Activated CD4-positive, alpha-beta T cell treated with anti-CD3 and anti-CD28 coated beads, Interleukin-2, amount 50 U/mL, for 4 hours (primary cell): ENCODE measurements at places on chromosomes 3 and 15.

DNA sequence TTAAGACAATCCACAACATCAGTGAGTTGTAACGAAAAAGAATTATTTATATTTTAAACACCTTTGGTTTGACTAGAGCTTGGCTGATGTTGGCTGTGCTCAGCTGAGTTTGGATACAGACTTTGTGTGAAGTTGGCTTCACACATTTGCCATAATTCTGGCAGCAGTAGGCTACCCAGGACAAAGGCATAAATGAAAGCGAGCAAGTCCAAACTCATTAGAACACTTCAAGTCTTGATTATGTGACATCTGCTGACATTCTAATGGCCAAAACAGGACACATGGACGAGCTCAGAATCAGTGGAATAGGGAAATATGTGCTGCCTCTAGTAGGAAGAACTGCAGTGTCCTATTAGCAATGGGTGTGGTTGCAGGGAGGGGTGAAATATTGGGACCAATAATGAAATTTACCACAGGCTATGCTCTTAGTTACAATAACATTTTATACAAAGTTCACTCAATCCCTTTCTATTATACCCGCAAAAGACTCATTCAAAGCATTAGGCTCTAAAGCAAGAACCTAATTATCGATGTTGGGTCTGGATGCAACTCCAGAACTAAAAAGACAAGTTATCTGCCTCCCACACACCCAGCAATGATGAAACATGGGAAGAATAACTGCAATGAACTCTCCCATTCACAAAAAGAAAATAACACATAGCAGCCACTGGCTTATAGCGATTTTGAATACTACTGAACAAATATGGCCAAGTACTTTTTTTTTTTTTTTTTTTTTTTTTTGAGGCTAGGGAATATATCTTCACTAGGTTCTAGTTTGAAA is 493.9 kb upstream of the RASGRP1 start:
- no peak for DNase-seq

DNA sequence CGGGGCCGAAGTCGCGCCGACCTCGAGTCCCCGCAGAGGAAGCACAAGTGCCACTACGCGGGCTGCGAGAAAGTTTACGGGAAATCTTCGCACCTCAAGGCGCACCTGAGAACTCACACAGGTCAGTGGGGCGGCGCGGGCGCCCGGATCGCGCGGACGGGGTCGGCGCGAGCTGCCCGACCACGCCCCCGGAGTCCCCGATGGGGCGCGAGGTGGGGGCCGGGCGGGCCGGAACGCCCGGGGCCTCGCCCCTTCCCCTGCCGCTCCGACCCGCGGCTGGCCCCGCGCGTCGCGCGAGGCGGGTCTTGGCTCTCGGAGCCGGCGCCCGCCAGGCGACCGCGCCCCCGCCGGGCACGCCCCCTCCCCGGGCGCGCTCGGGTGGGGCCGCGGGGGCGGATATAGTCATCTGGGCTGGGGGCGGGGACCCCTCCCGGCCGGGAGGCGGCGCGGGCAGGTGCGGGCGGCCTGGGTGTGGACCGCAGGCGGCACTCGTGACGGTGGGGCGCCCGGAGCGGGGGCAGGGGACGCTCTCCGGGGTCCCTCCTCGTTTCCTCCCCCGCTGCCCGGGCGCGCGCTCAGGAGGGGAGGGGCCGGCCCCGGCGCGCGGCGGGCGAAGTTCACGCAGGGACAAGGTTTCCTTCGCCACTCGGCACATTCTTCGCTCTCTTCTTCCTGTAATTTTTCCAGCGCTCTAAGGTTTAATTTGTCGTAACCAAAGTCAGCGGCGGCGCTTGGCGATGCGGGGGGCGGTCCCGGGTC is 1.2 kb downstream of the KLF13 start:
- peak; percentile 67 for DNase-seq

DNA sequence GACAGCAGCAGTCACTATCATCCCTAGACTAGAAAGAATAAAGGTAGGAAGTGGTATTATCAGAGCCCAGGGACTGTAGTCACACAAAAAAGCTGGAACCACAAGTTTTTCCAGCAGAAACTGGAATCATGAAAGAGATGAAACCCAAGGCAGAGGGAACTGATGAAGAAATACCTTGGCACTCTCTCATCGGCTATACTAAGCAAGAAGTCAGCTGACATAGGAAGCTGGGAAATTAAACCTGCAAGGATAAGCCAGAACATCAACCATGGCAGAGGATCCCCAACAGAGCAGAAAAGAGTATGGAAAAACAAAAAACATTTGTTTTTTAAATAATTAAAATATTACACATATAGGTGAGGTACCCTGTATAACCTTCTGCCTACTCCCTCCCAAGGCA is 86.5 kb downstream of the AQR start:
- no peak for DNase-seq

- no peak for DNase-seq
These were observed 54.9 kb upstream of the BNC1 start for GRCh38 chr15:83339396-83339795.

DNA sequence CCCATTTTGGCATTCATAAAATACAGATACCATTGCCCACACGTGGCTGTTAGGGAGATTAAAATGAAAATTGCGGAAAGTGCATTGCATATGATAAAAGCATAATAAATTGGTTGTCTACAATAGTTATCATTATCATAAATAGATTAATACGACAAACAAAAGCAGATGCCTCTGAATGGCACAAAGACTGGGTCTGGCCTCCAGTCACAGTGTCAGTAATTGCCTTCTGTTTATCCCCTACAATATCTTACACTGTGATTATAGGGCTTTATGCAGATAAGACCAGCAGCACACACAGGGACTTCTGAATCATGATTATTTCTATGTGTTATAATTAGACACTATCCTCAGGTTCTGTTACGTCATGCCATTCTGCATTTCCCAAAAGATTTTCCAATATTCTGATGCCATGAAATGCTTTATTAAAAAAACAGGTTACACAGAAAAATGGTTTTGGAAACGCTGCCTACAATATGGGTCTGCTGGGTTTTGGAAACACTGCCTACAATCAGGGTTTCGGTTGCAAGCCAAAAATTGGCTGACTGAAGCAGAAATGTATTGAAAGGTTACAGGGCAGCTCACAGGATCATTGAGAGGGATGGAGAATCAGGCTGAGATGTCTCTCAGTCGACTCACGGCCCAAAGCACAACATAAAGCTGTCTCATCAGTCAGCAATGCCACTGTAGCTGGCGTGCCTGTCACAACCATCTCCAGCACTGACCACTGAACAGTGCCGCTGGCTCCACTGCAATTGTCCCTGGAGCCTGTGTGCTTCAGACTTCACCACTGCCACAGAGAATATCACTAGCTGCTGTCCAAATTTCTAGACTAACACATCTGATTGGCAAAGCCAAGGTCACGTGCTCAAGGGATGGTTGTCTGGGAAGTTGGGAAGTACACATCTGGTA is 248.1 kb downstream of the ERC2 start:
- DNase-seq = no peak

- no peak for DNase-seq
These were observed 319.6 kb downstream of the ZBTB20 start for GRCh38 chr3:114827495-114827894.

GRCh38 chr3:15953841-15954240 is 156.1 kb upstream of the ANKRD28 start:
- no peak for DNase-seq

DNA sequence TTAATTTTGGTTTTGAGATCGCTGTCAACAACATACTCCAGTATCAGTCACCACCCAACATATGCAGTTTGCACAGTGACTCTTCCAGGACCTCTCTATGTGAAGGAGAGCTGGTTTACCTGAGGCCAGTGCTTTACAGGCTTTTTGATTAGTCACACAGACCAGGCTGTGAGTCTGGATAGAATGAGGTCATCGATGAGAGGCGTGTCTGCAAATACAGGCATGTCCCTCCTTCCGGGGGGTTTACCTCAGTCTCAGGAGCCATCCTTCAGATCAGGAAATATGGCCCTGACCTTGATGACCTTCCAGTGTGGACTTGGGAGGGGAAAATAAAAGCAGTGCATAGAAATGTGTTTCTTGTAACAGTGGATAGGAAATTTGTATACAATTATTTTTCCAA is 46.9 kb downstream of the KBTBD12 start:
- no peak for DNase-seq

- no peak for DNase-seq
These were observed 799 bp downstream of the ABI3BP start for GRCh38 chr3:100992231-100993012.

- DNase-seq = no peak
These were observed 314.2 kb upstream of the RARB start for GRCh38 chr3:25113891-25114290.

DNA sequence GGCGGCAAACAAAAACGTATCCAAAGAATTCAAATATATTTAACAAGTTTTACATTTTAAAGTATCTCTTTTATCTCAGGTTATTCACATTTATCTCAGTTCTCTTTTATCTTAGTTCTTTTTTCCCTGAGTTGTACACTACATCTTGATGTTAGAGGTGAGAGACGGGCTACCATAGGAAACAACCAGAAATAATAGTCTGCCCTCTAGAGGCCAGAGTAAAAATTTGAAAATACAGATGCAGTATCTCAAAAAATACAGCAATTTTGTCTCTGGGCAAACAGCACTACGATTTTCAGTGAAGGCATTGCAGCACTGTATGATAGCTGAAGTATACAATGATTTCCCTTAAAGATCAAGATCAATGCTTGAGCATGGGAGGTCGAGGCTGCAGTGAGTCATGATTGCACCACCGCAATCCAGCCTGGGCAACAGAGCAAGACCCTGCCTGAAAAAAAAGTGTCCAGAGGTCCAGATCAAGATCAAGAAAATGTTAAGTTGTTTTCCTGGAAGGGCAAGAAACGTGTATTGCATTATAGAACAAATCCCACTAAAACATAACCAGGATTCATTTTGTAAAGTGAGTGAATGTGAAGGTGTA is 82.6 kb upstream of the ATP11B start:
- no peak for DNase-seq

DNA sequence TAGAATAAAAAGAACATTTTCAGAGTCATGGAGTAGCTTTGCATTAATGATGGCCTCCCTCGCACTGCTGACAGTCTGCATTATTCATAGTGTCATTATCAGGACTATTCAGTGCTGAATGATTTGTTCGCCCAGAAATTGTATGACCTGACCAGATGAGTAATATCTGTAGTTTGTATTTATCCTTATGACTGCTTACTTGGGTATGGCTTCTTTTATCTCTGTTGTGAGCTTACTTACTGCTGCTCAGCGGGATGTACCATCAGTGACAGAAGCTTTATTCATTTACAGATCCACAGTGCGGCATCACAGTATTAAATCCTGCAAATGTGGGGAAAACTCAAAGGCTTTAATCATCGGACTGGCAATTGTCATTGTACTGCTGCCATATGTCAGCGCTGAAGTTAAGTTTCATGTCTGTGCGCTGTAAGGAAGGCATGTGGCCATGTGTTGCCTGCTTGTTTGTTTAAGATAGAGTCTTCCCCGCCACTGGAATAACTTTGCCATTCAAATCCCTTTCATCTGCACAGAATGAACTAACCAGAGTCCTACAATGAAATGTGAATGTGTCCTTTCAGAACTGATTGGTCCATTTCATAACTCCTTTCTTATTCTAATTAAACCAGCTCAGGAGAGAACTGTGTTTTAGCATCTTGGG is 262.2 kb downstream of the CHL1 start:
- DNase-seq = no peak

DNA sequence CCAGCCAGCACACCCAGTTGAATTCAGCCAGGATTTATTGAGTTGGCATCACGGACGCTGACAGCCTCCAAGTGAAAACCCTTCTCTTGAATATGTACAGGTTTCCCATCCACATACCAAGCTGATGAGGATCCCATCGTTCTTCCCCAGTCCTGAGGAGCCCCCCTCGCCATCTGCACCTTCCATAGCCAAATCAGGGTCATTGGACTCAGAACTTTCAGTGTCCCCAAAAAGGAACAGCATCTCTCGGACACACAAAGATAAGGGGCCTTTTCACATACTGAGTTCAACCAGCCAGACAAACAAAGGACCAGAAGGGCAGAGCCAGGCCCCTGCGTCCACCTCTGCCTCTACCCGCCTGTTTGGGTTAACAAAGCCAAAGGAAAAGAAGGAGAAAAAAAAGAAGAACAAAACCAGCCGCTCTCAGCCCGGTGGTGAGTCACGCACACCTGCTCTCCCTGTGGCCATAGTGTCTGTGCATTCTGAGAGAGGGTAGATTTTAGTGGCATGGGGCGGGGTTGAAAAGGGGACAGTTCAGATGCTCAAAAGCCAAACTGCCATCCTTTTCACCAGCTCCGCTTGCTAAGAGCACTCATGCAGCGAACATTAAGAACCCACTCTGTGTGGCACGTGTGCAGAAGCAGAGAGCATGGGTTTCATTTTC is 51.2 kb downstream of the KLHL25 start:
- no peak for DNase-seq

- no peak for DNase-seq
These were observed 64.4 kb downstream of the USP13 start for GRCh38 chr3:179717219-179717618.

GRCh38 chr15:64037116-64037515 is 9.2 kb downstream of the DAPK2 start:
- DNase-seq = no peak

- DNase-seq = peak; percentile 7
These were observed 69.8 kb downstream of the SQOR start for GRCh38 chr15:45704329-45705249.

- DNase-seq = peak; percentile 29
These were observed 29.0 kb downstream of the ANP32A start for GRCh38 chr15:68791431-68792283.

DNA sequence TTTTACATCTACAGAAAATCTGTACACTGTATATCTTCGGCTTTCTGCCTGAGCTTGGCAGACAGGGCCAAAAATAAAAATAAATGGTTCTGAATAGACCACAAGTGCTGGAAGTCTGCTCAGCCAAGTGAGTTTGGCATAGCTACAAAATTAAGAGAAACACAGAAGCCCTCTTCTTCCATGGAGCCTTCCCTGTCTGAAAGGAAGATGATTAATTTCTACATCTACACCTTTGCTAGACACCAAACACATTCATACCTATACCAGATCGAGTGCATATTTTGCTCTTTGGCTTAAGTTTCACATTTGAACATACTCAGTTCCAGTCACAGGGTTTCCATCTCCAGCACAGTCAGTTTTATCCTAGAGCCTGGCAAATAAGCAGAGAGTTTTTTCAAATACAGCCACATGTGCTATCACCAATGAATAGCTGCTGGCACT is 224.6 kb downstream of the GREM1 start:
- no peak for DNase-seq

DNA sequence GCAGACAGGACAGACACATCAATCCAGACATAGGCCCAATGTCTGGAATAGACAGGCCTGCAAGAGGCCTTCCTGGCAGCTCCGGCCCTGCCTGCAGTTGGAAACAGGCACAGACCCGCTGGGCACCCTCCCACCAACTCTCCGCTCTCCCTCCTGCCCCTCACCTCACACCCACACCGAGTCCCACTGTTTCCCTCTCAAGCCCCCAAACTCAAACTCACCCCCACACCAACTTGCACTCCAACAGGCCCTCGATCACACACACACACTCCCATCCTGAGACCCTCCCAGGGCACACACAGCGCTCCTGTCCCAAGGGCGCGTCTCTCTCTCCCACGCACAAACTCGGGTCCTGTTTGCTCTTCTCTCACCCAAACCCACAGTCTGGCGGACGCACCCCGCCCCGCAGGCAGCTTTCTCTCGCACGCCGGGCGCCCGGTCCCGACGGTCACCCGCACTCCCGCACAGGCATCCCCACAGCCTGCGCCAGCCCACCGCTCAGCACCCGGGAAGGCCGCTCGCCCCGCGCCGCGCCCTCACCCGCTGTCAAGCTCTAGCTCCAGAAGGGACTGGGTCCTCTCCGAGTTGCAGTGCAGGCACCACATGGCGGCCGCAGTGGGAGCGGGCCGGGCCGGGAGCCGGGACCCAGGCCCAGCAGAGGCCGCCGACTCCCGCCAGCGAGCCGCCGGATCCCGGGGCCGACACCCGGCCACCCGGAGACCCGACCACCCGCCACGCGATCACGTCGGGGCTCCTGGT is 106.2 kb downstream of the IQSEC1 start:
- DNase-seq = peak; percentile 15
